ENCODE measurements at places on chromosomes 11 and 22.
A peak's percentile ranks its signal among the peaks of the same experiment; 100 is the strongest.

DNA sequence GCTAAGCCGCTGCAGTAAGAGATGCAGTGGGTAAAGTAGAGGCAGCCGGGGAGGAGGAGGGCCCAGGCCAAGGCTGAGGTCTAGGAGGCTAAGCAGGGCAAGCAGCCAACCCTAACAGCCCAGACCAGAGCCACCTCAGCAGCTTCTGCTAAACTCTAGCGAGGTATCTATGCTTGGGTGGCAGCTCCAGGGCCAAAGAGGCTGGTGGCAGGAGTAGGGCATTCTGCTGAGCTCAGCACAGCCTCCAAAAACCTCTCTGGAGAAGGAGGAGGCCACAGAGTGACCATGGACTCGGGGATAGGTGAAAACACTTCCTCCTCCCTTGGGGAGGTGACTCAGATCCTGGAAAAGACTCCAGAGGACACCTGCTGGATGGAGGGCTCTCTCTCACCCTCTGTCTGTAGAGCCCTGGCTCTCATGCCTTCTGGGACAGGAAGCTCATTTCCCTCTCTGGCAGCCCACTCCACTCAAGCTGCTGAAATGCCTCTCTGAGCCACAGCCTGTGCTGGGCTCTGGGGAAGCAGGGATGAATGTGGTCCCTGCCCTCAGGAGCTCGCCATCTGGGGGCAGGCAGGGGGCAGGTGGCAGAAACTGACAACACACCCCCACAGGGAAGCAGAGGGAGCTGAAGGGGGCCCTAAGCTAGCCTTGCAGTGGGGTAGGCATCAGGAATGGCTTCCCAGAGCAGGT is 16.5 kb upstream of the TPBGL start:
- DNase-seq: no peak

- peak; percentile 14 for DNase-seq
Measured at GRCh38 chr11:72724851-72725723, 27.1 kb downstream of the ARAP1 start.

GRCh38 chr11:97865424-97866012 is 1155.2 kb upstream of the CNTN5 start:
- DNase-seq: no peak

DNA sequence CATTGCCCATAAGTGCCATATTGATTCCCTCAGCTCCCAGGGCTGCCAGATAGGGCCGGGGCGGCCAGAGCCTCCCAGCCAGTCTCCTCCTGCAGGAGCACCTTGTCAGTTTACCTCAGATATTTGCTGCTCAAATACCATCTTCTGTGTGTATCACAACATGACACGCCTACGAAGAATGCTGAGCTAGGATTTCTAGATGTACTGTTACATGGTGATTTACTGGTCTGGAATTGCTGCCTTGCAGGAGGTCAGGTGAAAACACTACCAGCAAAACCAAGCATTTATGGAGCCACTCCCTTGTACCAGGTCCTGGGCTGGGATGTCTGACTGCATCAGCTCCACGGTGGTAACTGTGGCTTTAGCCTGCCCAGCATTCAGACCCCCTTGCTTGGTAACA is 11.8 kb downstream of the MICAL3 start:
- DNase-seq: no peak

GRCh38 chr11:82903843-82904586 is 2.5 kb downstream of the DDIAS start:
- no peak for DNase-seq

DNA sequence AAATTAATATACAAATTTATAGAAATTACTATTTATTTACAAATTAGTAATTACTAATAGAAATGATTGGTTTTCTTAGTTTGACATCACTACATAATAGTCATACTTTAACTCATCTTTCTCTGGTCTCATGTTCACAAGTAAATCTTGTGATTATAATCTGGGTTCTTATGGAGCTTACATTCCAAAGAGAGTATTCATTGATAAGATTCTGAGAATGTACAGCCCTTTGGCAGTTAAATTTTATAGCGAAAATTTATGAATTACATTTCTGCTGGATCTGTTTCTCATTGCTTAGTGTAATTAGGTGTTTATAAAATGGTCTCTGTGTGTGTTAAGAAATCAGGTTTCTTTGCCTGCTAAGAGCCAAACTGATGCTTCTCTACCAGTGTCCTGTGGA is 175.2 kb downstream of the TMEM135 start:
- no peak for DNase-seq

DNA sequence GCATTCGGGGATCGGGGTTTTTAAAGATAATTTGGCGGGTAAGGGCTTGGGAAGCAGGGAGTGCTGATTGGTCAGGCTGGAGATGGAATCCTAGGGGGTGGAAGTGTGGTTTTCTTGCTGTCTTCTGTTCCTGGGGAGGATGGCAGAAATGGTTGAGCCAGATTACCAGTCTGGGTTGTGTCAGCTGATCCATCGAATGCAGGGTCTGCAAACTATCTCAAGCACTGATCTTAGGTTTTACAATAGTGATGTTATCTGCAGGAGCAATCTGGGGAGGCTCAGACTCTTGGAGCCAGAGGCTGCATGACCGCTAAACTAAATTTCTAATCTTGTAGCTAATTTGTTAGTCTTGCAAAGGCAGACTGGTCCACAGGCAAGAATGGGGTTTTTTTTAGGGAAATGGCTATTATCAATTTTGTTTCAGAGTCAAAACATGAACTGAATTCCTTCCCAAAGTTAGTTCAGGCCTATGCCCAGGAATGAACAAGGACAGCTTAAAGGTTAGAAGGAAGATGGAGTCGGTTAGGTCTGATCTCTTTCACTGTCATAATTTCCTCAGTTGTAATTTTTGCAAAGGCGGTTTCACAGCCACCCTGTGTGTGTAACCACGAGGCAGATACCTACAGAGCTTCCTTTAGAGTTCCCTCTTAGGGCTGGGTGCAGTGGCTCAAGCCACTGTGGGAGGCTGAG is 10.2 kb downstream of the SCGB1A1 start:
- no peak for DNase-seq

GRCh38 chr11:2772544-2773031 is 72.8 kb upstream of the KCNQ1OT1 start:
- no peak for DNase-seq

GRCh38 chr11:44982496-44983062 is 31.9 kb upstream of the TP53I11 start:
- no peak for DNase-seq

DNA sequence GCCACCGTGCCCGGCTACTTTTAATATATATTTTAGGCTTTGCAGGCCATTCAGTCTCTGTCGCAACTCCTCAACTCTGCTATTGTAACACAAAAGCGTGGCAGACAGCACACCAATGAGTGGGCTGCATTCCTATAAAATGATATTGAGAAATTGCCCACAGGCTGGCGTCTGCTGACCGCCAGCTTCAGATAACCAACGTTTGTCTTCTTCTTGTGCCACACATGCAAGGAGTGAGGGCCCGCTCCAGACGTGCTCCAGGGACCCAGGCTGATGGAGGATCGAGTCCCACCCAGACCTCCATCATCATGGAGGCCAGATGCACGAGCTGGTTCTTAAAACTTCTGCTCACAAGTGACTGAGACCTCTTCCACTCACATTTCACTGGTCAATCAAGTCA is 35.4 kb upstream of the LINC01488 start:
- DNase-seq: no peak

DNA sequence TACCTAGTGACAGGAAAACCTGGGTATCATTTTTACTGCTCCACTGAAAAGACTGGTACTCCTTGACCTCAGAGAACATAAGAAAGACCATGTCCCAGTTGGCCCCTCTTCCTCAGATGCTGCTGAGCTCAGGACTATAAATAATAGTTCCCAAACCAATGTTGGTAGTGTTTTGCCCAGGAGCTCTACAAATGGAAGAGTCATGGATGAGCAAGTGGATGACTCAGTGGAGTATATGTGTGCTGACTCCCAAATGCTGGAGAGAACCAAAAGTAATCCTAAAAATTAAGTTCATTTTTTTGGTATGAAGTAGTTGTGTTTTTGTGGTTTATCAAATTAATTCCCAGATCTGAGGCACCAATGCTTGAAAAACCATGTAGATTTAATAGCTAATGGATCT is 482.0 kb downstream of the KCNA4 start:
- DNase-seq: no peak

GRCh38 chr11:107778839-107779517 is 67.1 kb upstream of the SLN start:
- DNase-seq: no peak

- no peak for DNase-seq
Measured at GRCh38 chr11:35357923-35358322, 61.4 kb downstream of the SLC1A2 start.

- no peak for DNase-seq
Measured at GRCh38 chr11:94768602-94769541, 716 bp downstream of the AMOTL1 start.

Data from NCI-H1417 treated with DMSO at 0.1 percent for 48 hours (cell line).